EH (cell line): ENCODE measurements at places on chromosomes 7 and 10.
A peak's percentile ranks its signal among the peaks of the same experiment; 100 is the strongest.

DNA sequence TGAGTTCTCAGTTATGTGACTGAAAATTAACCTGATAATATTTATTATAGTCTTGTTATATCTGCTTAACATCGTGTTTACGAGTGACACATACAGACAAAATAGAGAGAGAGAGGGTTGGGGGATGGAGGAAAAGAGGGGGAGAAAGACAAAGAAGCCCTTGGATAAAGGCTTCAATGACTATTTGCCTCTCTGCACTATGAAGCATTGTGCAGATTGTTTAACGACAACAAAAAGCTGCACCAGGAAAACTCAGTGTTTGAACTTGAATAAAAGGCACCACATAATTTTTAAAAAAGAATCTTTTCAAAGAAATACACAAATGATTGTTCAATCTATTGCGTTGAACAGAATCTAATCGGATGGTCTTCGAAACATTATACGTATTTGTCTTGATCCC lies 27.8 kb downstream of the MAGI2 start:
- no peak for DNase-seq

DNA sequence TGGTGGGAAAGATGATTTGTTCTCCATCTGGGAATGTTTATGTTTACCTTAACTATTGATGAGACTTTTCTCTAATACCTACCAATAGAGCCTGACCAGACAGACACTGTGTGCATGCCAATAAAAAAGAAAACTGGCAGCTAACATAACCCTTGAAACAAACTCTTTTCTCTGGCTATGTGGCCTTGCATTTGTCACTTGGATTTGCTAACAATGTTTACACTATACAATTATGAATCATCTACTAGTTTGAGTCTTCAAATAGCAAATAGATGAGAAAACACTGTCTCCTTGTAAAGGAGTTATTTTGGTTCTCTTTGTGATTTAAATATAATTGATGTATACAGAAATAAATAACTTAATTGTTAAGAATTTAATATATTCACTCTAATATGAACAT lies 273.1 kb downstream of the SEMA3D start:
- DNase-seq = peak; percentile 66

- DNase-seq = no peak
Observed at GRCh38 chr10:127745861-127746260, 8.9 kb downstream of the FOXI2 start.

GRCh38 chr10:523925-524324 lies 165.5 kb downstream of the DIP2C start:
- no peak for DNase-seq

- no peak for DNase-seq
Observed at GRCh38 chr10:101485207-101485606, 102.8 kb downstream of the POLL start.

DNA sequence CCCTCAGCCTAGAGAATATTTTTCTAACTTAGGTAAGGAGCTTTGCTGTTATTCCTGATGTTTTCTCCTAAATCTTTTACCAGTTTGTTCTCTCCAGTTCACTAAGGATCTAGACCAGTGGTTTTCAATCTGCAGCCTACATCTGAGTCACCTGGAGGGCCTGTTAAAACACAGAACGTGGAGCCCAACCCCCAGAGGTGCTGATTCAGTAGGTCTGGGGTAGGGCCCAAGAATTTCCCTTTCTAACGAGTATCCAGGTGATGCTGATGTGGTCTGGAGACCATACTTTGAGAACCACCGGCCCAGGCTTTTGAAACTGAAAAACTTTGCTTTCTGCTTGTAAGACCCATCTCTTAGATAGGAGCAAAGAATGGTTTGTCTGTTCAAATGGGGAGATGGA lies 51.2 kb upstream of the KMT2E start:
- no peak for DNase-seq

DNA sequence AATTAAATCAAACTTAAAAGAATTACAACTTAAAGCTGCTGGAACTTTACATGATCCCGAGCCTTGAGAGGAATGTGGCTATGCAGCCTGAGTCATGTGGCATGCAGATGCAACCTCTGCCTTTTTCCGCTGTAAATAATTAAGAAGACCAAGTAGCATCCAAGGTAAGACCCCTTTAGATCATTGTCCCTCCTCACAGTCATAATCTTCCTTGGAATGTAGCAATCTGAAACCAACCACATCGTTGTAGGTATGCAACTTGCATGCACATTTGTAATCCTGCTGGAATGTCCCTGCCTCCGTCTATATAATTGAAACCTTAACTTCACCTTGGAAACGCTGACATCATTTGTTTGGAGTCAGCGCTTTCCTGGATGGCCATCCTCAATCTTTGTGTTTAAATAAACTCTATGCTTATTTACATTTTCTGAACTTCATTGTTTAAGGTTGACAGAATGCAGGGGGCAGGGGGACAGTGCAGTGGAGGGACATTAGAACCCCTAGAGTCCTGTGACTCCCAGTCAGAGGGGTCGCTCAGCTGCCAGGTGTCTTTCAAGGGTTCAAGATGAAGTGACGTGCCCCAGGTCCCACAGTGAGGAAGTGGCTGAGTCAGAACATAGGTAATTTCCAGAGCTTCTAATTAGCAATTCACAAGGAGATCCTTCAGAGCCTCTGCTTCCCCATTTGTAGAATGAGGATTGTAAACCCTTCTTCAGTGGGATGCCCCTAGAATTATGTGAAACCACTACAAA lies 110.7 kb downstream of the RALA start:
- peak; percentile 85 for DNase-seq

- DNase-seq = no peak
Observed at GRCh38 chr10:96288151-96288621, 16.0 kb upstream of the DNTT start.

GRCh38 chr10:90399782-90400181 lies 458.1 kb downstream of the HTR7 start:
- DNase-seq = no peak

- no peak for DNase-seq
Observed at GRCh38 chr10:5168897-5169420, 16.0 kb downstream of the AKR1C8 start.
